NCI-H187 (cell line): ENCODE measurements at places on chromosomes 5 and 9.

DNA sequence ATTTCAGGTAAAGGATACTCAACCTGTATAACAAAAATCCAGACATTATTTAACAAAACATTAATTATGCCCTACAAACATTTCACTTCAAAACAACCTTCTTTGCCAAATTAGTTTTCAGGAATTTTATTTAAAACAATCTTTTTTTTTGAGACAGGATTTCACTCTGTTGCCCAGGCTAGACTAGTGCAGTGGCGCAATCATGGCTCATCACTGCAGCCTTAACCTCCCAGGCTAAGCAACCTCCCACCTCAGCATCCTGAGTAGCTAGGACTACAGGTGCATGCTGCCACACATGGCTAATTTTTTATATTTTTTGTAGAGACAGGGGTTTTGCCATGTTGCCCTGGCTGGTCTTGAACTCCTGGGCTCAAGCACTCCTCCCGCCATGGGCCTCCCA lies 3.9 kb downstream of the FNIP1 start:
- no peak for DNase-seq

DNA sequence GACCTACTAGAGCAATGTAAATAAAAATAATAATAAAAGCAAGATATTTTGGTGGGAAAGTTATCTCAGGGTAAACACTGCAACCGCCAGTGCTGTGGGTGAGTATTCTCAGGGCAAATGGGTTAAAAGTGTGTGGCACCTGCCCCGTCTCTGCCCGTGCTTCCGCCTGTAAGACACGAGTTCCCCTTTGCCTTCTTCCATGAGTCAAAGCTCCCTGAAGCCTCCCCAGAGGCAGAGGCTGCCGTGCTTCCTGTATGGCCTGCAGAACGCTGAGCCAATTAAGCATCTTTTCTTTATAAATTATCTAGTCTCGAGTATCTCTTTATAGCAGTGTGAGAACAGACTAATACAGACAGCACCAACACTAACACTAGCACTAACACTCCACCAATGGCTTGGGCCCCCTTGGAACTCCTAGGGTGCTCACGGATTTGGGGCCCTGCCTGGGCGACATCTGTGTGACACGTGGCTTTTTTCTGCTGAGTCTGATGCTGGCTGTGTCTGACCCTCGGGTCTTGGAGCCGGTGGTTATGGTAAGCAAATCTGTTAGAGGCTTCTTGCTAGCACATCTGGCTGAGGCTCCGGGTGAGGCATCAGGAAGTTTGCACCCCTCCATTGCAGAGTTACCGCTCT lies 10.6 kb downstream of the PLEKHG4B start:
- DNase-seq = no peak

DNA sequence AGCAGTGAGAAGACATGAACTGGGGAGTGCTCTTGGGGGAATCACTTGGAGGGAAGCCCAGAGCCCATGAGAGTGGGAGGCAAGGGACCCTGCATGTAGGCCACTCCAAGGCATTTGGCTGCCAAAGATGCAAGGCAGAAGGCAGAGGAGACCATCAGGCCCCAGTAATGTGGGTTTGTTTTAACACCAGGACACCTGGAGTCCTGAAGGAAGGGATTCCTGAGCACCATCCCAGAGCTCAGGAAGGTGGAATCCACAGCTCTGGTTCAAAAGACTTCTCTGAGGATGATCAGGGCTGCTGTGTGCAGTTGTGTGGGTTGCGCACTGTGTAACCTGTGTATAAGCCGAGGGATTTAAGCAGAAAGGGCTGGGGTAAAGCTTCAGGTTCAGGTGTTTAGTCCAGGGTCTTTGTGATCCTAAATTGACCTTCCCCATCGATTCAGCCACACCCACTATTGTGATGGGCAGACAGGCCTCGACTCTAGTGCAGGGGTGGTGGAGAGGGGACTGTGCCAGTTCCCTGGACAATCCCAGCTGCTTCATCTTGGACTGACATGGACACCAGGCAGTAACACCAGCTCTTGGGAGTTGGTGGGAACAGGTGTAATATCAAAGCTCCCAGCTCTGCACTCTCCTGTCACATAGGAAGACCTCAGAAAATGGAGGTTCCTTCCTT lies 11.0 kb downstream of the B4GALT7 start:
- DNase-seq = no peak

- no peak for DNase-seq
Observed at GRCh38 chr9:124022201-124023121, 10.9 kb downstream of the LHX2 start.

- DNase-seq = no peak
Observed at GRCh38 chr5:1655496-1656270, 131.9 kb upstream of the LPCAT1 start.

- DNase-seq = no peak
Observed at GRCh38 chr5:67814569-67815311, 400.8 kb upstream of the PIK3R1 start.

DNA sequence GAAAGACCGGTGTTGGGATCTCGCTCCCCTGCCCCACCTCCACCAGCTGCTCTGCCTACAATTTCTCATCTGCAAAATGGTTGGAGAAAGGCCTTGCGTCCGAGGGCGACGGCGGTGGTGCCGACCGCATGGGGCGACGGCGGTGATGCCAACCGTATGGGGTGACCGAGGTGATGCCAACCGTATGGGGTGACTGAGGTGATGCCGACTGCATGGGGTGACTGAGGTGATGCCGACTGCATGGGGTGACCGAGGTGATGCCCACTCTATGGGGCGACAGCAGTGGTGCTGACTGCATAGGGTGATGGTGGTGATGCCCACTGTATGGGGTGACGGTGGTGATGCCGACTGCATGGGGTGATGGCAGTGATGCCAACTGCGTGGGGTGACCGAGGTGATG lies 171.0 kb downstream of the OLFM1 start:
- DNase-seq = no peak

DNA sequence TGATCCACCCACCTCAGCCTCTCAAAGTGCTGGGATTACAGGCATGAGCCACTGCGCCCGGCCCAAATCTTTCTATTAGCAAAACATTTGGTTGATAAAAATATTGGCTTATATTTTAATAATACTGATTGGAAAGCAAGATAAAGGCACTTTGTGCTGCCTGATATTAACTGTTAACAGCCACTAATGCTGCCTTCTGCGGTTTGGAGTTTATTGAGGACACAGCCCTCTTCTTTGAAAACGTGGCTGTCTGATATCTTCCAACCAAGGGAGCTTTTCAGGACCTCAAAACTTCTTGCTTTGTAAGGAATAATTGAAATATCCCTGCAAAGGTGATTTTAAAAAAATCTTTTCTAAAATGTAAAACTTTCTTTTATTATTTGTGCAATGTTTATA lies 94.0 kb downstream of the IQGAP2 start:
- DNase-seq = no peak

DNA sequence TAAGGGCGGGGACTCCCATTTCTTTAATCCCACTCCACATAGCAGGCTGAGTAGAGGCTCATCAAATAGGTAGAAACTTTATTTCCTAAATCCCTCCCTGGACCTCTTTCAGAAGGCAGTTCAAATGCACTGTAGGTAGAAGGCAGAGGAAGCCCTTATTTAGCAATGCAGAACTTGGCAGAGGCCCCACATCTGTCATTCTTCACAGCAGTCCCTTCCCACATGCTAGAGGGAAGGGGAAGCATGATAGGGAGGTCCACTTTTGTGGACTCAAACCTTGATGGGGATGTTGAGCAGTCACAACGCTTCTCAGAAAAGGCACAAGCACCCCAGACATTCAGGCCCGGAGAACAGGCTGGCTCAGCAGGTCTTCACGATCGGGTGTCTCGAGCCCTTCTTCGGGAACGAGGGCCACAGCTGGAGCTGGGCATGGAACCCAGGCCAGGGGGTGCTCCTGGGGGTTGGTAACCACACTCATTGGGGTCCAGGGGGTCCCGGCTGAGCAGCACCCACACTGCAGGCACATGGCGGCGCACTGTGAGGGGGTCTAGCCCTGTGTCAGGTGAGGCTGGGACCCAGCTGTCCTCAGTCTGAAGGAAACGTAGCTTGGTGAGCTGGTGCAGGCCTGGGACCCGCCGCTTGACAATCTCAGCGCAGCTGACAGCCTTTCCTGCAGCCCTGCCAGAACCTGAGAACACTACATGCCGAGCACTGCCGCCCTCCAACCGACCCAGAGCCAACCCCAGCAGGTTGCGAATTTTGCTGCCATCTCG lies 1.3 kb downstream of the RPP25L start:
- no peak for DNase-seq

GRCh38 chr5:154277499-154277898 lies 87.0 kb downstream of the GALNT10 start:
- DNase-seq = no peak

DNA sequence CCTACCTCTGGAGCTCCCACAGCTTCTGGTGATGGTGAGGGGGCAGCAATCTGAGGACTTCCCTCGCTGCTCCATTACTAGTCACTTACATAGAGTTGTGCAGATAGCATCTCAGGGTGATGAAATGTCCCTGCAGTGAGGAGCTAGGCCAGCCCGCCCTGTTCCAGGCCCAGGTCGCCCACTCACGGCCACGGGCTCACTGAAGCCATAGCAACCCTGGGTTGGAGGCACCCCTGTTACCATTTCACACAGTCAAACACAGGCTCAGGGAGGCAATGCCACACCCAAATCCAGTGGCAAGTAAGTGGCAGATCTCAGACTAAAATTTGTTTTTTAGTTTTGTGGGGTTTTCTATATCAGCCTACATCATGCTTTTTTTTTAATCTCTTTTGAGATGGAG lies 19.6 kb downstream of the SH2D3C start:
- no peak for DNase-seq

- DNase-seq = no peak
Observed at GRCh38 chr9:19271081-19271480, 40.6 kb downstream of the DENND4C start.

DNA sequence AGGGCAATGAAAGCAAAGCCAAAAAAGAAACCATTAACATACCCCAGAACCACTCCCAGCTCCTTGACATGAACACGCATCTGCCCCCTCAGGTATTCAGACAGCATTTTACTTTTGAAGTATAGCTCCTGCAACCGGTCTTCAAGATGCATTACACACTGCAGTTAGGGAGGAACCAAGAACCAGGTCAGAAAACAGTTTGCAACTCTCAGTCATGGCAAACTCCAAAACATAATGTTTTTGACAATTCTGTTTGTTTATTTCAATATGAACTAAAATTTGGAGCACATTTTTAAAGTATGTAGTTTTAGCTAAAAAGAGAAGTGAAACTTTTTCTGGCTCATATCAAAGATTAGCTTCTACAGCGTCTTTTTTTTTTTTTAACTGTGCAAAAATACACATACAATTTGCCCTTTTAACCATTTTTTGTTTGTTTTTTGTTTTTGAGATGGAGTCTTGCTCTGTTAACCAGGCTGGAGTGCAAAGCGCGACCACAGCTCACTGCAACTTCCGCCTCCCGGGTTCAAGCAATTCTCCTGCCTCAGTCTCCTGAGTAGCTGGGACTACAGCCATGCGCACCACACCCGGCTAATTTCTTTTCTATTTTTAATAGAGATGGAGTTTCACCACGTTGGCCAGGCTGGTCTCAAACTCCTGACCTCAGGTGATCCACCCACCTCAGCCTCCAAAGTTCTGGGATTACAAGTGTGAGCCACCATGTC lies 12.2 kb upstream of the RAPGEF6 start:
- no peak for DNase-seq

- DNase-seq = no peak
Observed at GRCh38 chr9:71863631-71864030, 47.4 kb downstream of the ABHD17B start.
